Camera-type eye (tissue), 1 donor: ENCODE measurements at places on chromosomes 13 and 19. TPM values are rescaled to one million over a fixed set of nuclear protein-coding genes. Genes with fewer than 3 reads are reported as not detected.

Gene YJEFN3
- total RNA-seq = 3.2 TPM

Gene KLK14
- total RNA-seq = not detected

Gene MBD3L3
- total RNA-seq = not detected

Gene TMEM145
- 20.5 TPM for total RNA-seq

Gene PSG7
- not detected for total RNA-seq

Gene PIN1
- 77.9 TPM for total RNA-seq

Gene PTGIR
- 2.5 TPM for total RNA-seq
